ENCODE measurements at places on chromosomes 4 and X.

GRCh38 chr4:96175871-96176270, 336.0 kb downstream of the PDHA2 start:
- no peak for DNase-seq

GRCh38 chr4:8162625-8163024, 4.0 kb upstream of the ABLIM2 start:
- DNase-seq = no peak

GRCh38 chr4:67880866-67881610, 2.8 kb downstream of the TMPRSS11D start:
- DNase-seq = no peak

DNA sequence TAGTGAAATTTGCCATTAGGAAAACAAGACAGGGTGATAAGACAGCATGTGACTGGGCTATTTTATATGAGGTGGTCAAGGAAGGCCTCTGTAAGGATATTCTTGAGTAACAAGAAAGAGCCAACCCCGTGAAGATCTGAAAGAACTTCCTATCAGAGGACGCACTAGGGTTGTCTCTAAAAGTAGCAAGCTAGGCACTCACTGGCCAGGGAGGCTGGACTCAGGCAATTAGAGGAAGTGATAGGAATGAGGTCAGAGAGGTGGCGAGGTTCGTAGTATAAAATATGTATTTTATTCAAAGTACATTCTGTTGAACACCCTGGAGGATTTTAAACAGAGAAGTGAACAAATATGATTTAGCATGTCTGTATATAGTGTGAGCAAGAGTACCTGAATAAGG, 4.6 kb downstream of the BMPR1B start:
- DNase-seq = no peak

GRCh38 chr4:113810906-113811305, 49.4 kb upstream of the CAMK2D start:
- no peak for DNase-seq

DNA sequence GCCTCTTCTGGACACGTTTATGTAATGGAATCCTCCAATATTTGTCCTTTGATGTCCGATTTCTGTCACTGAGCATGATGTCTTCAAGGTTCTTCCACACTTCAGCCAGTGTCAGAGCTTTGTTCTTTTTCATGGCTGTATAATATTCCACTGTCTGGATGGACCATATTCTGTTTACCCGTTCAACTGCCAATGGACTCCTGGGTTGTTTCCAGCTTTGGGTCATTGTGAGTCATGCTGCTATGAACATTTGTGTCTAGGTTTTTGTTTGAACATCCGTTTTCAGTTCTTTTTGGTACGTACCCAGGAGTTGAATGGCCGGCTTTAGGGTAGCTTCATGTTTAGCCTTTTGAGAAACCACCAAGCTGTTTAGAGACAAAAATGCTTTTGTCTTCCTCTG, 93.2 kb downstream of the SHOX start:
- no peak for DNase-seq

DNA sequence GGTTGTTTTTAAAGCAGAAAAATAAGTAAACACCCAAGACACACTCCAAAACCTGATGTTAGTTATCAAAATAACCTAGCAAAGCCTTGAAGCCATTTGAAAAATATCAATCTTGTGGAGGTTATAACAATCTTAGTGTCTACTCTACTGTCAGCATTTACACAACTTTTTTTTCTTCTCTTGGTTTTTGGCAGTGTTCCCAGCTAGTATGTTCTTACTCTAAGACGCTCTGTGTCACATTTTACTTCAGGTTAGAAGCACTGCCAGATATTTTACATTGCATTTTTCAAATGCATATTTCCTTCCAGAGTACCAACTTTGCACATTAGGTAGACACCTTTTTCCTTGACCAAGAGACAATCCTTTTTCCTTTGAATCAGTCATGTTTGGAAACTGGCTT, 114.0 kb upstream of the INPP4B start:
- no peak for DNase-seq
